Glomerular endothelial cell (primary cell): ENCODE measurements at places on chromosomes 2 and 18.
A peak's percentile ranks its signal among the peaks of the same experiment; 100 is the strongest.

DNA sequence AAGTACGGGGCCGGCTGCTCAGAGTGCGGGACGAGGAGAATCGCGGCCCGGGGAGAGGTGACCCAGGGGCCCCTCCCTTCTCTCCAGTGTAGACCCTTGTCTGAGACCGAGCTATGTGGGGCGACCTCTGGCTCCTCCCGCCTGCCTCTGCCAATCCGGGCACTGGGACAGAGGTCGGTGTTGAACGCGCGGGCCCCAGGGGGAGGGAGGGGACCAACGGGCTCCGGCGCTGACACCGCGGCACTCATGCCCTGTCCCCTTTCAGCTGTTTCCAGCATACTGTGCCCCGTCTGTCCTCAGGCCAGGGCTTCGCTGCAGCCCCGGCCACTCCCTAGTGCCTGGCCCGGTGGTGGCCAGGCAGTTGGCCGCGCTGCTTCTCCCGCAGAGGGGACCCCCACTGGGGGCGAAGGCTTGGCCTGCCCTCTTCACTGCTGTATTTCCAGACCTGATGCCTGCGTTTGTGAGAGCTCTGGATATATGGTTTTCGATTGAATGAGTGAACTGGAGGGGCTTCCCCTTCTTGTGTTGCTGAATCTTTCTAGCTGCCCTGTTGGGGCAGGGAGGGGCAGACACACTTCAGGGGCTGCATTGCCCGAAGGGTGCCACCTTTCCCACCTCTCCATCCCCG, 809 bp downstream of the DBI start:
- DNase-seq, result no peak

- no peak for DNase-seq
Measured at GRCh38 chr2:48790407-48791170, 35.1 kb upstream of the LHCGR start.

GRCh38 chr2:240877460-240878340, 9.1 kb downstream of the AGXT start:
- DNase-seq, result no peak

- no peak for DNase-seq
Measured at GRCh38 chr2:198630384-198630783, 826.0 kb downstream of the PLCL1 start.

GRCh38 chr2:31996571-31997150, 14.1 kb downstream of the MEMO1 start:
- no peak for DNase-seq

GRCh38 chr18:28183418-28184078, 6.6 kb upstream of the CDH2 start:
- DNase-seq, result no peak

GRCh38 chr2:170298115-170298514, 120.2 kb downstream of the MYO3B start:
- DNase-seq, result no peak

GRCh38 chr2:72386288-72386687, 238.6 kb upstream of the CYP26B1 start:
- DNase-seq, result no peak

DNA sequence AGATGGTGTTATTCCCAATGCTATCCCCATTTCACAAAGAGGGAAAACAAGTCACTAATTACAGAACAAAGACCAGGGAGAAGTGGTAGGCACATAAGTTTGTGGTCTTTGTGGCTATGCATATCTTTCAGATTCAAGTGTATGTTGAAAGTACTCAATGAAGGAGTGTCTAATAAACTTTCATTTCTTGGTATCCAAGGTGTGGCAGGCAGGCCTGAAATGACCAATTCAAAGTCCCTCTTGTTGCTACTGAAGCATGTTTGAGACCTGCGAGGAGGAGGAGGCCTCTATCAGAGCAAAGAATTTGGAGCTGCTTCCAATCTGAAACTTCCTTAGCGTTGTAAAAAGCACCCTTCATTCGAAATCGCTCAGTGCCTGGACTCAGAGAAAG, 60.9 kb upstream of the KLF7 start:
- DNase-seq, result no peak

GRCh38 chr18:61323951-61324350, 9.3 kb upstream of the CDH20 start:
- no peak for DNase-seq

- DNase-seq, result peak; percentile 60
Measured at GRCh38 chr2:47771211-47771610, 11.7 kb upstream of the MSH6 start.

DNA sequence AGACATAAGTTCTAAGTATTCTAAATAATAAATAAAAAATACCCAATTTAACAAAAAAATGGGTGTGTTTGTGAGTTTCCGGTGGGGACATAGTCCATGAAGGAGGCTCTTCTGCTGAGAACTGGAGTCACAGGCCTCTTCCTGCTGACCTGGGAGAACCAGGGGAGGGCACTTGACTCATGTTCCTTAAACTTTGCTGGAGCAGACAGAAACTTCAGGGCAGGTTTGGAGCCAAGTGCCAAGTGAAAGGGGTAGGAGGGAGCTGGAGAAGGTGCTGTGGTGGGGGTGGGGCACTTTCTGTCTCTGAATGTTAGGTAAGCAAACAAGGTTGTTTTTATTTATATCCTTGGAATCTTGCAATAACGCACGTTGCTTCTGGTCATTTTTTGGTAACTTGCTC, 78.8 kb upstream of the TTN start:
- DNase-seq, result no peak

DNA sequence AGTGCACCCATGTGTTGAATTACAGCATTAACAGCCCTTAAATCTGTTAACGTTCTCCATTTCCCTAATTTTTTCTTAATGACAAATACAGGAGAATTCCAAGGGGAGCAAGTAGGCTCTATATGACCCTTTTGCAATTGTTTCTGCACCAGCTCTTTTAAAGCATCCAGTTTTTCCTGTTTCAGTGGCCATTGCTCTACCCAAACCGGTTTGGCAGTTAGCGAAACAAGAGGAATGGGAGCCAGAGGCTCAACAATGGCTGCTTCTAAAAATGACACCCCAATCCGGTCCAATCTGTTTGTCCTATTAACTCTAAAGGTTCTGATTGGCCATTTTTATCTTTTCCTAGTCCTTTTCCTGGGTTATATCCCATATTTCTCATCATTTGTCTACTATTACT, 15.1 kb upstream of the SUCLG1 start:
- DNase-seq, result no peak

DNA sequence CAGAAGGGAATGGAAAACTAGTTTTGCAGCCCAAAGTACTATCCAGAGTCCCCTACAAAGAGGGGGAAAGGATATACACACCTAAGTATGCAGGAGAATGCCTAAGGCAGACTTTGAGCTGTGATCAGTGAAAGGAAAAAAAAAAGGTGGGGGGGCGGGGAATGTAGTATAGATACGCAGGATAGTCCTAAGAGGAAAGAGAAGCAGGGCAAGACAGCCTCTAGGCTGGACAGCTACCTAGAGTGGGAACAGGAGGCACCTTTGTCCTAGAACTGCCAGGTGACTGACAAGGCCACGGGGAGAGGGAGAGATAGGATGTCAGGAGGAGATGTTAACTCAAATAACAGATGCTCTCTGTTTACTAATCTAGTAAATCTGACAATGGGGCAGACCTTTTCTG, 6.0 kb downstream of the REEP1 start:
- DNase-seq, result no peak

GRCh38 chr2:221972813-221973478, 325.9 kb downstream of the PAX3 start:
- DNase-seq, result no peak

GRCh38 chr2:112487444-112487961, 5.5 kb downstream of the TTL start:
- no peak for DNase-seq

DNA sequence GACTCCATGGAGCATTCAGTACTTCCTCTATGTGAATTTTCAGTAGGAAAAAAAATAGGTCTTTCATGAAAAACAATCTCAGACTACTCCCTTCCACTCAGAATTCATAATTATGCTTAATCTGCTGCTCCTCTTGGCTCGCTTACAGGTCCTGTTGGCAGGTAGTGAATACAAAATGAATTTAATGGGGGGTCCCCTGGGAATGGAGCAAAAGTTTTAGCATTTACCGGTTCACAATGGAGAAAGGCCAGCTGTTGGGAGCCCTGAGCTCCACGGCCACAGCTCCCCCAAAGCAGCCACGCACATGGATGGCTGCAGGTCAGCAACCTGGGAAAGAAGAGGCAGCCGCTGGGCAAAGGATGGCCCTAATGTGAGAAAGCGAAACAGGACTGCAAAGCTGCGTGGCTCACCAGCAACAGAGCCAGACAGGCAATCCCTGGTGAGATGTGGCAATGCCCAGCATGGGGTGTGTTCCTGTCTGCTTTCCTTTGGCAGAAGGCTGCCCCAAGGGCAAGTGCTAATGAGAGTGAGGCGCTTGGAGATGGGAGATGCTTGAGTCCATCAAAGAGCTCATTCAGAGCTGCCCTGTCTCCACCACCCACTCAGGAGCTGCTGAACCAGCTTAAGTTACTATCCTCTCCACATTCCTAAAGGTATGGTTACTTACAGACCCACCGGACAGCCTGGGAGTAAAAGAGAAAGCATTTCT, 447.4 kb downstream of the EPHA4 start:
- DNase-seq, result no peak

DNA sequence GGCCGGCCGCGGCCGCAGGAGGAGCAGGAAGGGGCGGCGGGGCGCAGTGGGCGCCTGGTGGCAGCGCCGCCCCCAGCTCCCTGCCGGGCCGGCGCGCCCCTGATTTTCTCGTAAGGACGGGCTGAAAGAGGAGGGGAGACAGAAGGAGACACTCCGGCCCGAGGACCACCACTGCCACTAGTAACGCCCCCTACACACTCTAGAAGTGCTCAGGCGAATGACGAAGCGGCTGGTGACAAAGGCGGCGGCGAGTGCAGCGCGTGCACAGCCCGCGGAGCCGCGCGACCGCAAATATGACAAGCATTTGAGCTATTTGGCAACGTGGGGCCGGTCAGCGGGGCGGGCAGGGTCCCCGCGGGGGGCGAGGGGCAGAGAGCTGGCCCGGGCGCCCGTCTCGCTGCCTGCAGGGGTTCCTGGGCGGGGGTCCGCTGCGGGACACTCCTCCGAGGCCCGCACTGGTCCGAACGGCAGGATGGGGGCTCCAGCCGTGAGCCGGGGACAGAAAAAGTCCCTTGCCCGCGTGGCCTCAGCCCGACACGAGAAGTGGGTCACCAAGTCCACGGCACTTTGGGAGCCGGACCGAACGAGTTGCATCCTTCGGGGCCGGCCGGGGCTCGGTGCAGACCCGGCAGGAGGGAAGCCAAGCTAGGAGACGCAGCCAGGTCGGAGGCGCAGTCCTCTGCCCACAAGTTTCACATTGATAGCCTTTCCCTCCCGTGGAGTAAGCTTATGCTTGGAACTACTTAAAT, 524 bp upstream of the SERTAD2 start:
- no peak for DNase-seq

DNA sequence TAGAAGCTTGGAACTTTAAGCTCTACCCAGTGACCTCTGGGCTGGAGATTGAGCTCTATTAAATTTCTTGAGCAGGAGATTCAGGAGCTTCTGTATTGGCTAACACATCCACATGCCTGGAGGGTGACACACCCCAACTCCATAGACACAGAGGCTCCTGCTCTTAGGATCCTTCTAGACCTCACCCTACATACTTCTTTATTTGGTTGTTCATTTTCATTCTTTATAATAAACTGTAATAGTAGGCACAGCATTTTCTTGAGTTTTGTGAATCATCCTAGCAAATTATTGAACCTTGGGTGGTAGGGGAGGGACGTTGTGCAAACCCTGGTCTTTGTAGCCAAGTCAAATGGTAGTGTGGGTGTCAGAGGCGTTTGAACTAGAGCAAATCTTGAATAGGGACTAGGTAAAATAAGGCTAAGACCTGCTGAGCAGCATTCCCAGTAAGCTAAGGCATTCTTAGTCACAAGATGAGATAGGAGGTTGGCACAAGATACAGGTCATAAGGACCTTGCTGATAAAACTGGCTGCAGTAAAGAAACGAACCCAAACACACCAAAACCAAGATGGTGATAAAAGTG, 323.8 kb upstream of the GALNT5 start:
- DNase-seq, result no peak

- no peak for DNase-seq
Measured at GRCh38 chr2:8198766-8199382, 483.0 kb upstream of the ID2 start.

DNA sequence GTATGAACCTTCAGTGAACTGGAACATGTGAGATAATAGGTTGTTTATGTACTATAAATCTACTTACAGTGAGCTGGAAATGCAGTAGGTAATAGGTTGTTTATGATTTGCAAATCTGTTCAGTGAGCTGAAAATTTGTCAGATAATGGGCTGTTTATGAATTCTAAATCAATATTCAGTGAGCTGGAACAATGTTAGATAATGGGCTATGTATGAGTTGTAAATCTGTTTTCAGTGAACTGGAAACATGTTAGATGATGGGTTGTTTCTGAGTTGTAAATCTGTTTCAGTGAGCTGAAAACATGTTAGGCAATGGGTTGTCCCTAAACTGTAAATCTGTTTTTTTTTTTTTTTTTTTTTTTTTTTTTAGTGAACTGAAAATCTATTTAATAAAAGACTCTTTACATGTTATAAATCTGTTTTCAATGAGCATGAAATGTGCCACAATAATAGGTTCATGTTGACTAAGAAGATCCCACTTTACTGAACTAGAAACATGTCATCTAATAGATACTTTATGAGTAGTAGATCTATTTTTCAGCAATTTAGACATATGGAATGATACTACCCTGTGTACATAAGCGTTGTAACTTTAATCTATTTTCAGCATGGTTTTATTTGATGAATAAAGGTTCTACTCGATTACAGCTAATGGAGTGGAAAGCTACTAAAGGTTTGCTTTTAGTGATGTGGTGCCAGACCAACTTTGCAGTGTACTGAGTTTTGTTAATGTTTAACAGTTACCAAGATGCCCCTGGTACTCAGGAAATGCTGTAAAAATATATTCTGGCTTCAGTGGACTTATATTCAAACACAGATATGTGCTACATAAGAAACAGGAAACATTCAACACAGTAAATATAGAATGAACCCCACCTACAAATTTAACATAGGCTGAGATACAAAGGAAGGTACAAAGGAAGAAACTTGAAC, 1471.8 kb downstream of the LRP1B start:
- DNase-seq, result no peak

- no peak for DNase-seq
Measured at GRCh38 chr2:167345559-167345958, 457.3 kb downstream of the XIRP2 start.

DNA sequence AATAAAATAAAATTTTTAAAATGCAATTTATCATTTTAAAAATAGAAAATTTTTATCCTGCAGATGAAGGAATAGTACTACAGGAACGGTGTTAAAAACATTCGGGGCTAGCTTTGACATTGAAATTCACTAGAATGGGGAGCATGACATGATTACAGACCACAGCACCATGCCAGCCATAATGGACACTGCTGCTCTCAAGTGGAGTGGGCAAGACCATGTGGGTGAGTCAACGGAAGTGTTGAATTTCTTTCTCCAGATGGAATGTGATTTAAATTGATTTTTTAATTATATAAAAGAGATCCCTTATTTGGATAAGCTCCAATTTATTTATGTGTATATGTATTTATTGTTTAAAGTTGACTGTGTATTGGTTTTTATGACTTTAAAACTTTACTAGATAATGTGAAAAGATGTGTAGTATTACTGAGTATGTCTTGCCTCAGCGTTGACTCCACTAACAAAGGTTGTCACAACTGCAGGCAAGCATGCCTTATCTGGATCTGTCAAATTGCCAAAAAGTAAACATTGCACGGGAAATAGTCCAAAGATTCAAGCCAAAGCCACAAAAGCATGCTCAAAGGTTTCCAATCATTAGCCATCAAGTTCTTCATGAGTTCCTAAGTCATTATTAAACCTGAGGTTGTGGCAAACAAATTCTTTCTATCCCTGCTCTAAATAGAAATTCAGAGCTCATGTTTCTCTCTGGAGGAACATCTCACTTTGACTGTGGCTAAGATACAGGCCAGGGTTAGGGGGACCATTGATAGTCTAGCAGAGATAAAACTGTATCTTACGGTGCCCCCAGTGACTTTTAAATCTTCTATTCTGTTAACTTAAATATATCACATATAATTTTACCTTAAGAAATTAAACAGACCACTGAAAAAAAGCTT, 536.9 kb downstream of the TMX3 start:
- peak; percentile 42 for DNase-seq
